ENCODE measurements at places on chromosomes 11 and 22.

GRCh38 chr11:130118165-130118564, 41.4 kb upstream of the ST14 start:
- no peak for DNase-seq

DNA sequence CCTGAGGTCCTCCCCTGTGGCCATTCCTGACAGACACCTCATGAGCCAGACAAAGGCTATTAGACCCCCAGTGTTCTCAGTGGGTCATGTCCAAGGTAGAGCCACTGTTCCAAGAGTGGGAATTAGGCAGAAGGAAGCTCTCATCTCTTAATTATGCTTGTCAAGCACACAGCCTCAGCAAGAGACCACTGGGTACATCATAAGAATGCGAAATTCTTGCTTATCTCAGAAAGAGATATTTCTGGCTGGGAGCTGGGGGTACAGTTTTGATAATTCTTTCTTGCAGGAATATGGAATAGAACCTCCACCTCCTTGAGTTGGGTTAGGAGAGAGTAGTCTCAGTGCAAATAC, 1280.0 kb upstream of the CNTN5 start:
- no peak for DNase-seq

DNA sequence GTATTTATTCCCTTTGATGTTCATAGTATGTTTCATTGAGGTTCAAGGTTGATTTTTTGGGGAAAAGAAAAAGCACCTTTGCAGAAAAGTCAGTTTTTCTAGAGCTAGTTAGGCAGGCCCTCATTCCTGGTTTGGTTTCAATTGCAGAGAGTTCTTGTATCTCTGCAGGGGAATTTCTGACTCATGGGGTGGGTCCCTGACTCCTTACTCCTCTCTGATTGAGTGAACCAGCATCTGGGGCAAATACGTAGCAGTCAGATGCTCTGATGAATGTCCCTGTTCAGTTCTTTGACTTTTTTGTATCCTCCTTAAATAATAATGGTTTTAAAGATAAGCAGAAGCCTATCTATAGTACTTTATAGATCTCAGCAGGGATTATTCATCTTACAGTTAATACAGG, 7.7 kb upstream of the NCR3LG1 start:
- no peak for DNase-seq

GRCh38 chr22:37887584-37888378, 18.3 kb upstream of the MICALL1 start:
- no peak for DNase-seq

DNA sequence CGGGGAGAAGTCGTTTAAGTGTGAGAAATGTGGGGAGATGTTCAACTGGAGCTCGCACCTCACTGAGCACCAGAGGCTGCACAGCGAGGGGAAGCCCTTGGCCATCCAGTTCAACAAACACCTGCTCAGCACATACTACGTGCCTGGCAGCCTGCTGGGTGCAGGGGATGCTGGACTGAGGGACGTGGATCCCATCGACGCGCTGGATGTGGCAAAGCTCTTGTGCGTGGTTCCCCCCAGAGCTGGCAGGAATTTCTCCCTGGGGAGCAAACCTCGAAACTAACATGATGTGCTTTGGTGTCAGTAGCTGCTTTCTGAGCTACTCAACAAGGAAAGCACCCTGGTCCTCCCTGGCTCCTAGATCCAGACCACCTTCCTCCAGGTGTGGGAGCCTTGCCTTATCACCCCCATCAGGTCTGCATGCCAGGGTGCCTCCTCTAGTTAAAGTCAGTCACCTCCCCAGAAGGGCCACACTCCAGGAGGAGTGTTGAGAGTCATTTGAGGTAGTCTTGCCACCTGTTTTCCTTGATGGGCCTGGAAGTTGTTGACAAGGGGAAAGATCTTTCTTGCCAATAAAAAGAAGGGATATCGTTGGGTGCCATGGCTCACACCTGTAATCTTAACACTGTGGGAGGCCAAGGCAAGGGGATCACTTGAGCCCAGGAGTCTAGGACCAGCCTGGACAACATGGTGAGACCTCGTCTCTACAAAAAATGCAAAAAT, 12.9 kb downstream of the ZNF74 start:
- no peak for DNase-seq

GRCh38 chr11:12094872-12095800, 15.3 kb upstream of the MICAL2 start:
- no peak for DNase-seq

GRCh38 chr11:33942954-33943353, 51.1 kb upstream of the LMO2 start:
- no peak for DNase-seq

GRCh38 chr11:3217818-3218482, 663 bp downstream of the MRGPRG start:
- no peak for DNase-seq

DNA sequence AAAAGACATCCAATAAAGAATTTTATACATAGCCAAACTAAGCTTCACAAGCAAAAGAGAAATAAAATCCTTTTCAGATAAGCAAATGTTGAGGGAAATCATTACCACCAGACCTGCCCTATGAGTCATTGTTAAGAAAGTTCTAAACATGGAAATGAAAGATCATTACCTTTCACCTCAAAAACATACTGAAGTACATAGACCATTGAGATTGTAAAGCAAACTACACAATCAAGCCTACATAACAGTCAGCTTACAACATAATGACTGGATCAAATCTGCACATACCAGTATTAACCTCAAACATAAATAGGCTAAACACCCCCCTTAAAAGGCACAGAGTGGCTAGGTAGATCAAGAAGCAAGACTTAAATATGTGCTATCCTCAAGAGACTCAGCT, 501.0 kb upstream of the LUZP2 start:
- DNase-seq, result no peak

GRCh38 chr11:110172468-110173065, 79.4 kb downstream of the ZC3H12C start:
- no peak for DNase-seq

DNA sequence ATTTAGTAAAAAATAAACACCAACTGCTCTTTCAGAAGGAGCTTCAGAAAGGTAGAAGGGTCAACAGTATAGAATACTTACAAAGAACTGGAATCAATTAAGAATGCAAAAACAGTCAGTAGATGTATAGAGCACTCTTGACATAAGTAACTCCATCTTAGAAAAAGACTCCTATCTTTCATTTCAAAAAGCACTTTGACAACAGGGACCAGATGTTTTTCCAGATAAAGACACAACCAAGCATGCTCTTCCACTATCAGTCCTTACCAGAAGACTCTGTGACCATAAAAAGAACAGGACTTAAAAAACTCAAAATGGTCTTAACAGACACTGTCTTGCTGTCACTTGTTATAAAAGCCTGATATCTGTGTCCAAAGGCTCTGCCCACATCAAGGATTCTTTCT, 5.2 kb downstream of the SLC25A17 start:
- DNase-seq, result no peak

DNA sequence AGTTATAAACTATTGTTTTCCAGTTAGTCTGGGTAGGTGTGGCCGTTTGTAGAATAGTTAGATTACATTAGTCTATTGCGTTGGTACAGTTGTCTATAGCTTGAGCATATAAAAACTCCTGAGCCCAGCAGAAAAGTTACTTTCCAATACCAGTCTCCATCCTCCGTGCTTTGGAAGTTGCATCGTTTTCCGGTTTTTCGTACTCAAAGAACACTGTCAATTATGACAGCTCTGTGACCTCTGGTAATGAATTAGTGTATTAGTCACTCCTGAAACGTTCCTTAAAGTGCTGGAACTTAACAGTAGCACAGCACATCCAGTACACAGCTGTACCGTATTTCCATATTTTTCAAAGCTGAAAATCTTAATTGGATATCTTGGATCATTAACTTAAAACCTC, 808 bp upstream of the MSANTD2 start:
- DNase-seq, result no peak

- no peak for DNase-seq
Observed at GRCh38 chr22:28874811-28875320, 8.5 kb upstream of the ZNRF3 start.

GRCh38 chr22:37917874-37918548, 11.9 kb downstream of the MICALL1 start:
- DNase-seq, result no peak

DNA sequence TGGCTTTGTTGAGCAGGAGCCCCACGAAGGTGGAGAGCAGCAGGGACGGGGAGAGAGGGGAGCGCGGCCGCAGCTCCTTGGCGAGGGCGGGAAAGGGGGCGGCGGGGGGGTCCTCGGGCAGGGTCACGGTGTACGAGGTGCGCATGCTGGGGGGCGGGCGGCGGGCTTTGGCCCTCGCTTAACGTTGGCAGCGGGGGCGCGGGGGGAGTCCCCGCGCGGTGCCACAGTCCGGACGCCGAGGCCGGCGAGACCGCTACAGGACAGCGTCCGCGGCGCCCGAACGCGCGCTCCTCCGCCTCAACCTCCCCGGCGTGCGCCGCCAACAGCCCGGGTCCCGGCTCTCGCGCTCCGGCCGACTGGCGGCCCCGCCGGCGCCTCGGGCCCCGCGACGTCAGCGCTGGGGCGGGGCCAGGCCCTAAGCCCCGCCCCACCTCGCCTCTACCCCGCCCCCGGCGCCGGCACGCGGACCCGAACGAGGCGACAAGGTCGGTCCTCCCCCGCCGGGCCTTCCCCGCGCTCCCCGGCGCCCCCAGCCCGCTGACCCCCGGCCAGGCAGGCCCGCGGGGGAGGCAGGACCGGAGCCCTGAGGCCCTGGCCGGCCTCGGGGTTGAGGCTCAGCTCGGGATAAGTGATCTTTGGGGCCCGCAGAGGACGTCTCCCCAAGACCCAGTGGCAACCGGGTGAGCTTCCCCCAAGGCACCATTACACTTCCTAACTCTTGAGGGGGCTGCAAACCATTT, 17.5 kb downstream of the USP2 start:
- DNase-seq, result peak; percentile 57

DNA sequence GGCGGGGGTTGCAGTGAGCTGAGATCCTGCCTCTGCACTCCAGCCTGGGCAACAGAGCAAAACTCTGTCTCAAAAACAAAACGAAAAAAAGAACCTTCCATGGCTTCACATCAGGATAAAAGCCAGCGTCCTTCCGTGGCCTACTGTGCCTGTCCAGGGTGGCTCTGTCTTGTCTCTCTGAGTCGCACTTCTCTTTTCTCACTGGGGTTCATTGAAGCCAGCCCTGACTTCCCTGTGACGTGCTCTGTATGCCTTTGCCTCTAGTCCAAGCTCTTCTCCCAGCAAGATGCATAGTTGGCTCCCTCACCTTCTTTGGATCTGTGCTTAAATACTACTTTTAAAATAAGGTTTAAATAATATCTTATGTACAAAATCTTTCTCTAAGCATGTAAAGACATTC, 11.6 kb downstream of the ATXN10 start:
- no peak for DNase-seq

DNA sequence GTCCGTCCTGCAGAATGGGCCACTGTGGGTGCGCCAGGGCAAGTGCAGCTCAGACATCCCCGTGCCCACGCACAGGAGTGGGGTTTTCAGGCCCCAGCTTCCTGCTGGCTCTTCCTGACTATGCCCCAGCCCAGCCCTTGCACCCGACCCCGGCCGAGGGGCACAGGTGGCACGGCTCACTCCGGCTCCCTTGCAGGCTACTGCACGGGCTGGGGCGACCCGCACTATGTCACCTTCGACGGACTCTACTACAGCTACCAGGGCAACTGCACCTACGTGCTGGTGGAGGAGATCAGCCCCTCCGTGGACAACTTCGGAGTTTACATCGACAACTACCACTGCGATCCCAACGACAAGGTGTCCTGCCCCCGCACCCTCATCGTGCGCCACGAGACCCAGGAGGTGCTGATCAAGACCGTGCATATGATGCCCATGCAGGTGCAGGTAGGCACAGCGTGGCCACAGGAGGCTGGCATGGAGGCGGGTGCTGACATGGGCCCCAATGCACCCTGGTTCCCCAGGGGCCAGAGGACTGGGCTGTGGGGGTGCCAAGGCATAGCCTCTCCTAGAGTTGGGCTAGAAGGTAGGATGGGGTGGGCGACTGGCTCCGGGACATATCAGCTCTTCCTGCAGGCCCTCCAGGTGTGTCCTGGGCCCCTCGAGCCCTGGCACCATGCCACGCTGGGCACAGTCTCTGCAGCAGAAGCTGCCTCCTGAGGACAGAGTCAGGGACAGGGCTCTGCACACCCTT, 27.7 kb downstream of the MUC2 start:
- no peak for DNase-seq

DNA sequence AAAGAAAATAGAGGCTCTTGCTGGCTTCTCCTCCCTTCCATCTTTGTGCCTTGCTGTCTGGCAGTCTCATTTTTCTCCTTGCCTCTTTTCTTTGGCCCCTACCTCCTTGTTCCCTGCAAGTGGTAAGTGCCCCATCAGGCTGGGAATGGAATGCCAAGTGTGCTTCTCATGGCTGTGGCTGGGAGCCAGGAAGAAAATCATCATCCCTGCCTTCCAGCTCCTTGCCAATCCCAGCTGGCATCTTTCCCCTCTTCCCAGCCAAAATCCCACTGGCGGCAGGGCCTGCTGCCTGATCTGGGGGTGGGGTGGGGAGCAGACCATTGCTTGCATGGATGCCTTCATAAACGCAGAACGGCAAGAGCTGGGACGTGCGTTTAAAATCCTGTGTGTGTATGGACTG, 27.0 kb upstream of the SLC25A18 start:
- no peak for DNase-seq

GRCh38 chr22:38266120-38266519, 6.7 kb downstream of the TMEM184B start:
- no peak for DNase-seq

- DNase-seq, result no peak
Observed at GRCh38 chr11:27317751-27318150, 45.3 kb downstream of the CCDC34 start.

DNA sequence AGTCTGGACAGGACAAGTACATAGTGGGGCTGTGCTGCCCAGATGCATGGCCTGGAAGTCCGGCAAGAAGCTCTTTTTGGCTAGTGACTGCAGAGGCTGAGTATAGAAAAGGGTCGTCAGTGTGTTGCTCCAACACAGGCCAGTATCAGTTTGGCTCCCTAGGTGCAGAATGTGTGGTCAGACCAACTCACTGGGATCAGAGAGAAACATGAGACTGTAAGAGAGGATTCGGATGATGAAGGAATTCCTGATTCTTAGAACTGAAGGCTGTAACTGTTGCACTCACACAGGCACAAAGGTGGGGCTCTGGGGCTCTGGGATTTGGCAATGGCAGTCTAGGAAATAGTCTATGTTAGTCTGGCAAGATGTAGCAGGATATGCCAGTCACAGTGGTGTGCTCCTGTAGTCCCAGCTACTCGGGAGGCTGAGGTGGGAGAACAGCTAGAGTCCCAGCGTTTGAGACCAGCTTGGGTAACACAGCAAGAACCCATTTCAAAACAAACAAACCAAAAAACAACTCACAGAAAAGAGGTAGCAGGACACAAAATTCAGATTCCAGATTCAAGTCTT, 11.1 kb upstream of the UPB1 start:
- DNase-seq, result no peak

- no peak for DNase-seq
Observed at GRCh38 chr11:110329445-110329844, 33.0 kb upstream of the RDX start.

- DNase-seq, result no peak
Observed at GRCh38 chr11:14422814-14423182, 63.8 kb upstream of the RRAS2 start.

GRCh38 chr11:77503006-77503405, 29.1 kb upstream of the PAK1 start:
- DNase-seq, result no peak

DNA sequence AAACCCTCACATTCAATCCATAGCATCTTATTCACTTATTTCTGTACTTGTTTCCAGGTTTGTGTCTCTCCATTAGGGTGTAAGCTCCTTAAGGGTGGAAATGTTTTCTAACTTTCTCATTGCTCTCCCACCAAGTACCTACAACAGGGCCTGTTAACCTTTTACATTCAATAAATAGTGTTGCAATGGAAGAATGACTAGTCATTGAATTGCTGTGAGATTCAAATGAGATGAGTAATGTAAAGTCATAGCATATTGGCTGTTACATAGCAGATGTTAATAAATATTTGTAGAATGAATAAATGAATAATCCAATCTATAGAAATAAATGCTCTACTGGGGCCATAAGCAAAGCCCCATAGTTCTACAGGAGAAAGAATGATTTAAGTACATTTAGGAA, 75.4 kb upstream of the DDI1 start:
- no peak for DNase-seq
